ENCODE measurements at places on chromosomes 12 and 14.

GRCh38 chr12:106712768-106713167 lies 61.7 kb upstream of the RIC8B start:
- DNase-seq: no peak

DNA sequence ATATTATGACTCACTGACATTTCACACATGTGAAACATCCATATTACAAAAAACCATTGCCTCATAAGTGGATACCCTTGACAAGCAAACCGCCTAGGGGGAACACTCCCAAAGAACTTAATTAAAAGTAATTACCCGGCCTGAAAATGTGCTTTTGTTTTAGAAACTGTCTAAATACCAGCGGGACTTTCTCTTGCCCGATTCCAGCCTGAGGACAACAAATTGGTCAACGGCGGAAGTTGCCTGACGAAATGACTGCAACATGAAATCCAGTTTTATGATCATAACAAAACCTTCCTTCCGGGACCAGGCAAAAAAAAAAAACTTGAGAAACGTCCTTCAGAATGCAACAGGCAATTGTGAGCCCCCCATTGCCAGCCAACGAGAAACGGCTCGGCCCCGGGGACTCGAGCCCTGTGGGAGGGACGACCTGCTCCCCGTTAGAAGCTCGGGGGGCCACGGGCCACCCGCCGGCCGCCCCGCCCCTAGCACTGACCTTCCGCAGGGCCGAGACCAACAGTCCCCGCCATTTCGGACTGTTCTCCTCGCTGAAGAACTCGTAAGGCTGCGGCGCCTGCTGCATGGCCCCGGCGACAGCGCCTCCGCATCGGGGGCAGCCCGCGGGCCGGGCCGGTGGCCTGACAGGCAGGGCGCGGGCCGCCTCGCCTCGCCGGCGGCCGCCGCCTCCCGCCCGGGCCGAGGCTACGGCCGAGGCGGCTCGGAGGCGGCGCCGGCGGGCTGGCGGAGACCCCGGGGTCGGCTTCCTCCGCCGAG lies 490 bp downstream of the SOS2 start:
- DNase-seq: no peak

- no peak for DNase-seq
Measured at GRCh38 chr12:112236386-112236785, 111.0 kb downstream of the TRAFD1 start.

DNA sequence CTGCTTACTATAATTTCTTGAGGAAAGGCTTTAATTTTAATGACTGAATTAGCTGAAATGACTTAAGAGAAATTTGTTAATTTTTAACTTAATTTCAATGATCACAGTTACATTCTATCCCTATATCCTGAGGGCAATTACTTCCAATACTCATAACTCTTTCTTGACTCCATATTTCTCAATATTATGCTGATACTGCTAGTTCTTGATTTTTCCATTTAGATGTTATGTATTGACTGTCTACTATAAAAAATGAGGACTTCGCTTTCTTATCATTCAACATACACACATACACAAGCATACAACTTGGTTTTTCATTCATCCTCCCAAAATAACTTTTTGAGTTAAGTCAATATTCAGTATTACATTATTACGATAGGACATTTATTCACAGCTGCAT lies 176.2 kb downstream of the PHLDA1 start:
- DNase-seq: no peak

DNA sequence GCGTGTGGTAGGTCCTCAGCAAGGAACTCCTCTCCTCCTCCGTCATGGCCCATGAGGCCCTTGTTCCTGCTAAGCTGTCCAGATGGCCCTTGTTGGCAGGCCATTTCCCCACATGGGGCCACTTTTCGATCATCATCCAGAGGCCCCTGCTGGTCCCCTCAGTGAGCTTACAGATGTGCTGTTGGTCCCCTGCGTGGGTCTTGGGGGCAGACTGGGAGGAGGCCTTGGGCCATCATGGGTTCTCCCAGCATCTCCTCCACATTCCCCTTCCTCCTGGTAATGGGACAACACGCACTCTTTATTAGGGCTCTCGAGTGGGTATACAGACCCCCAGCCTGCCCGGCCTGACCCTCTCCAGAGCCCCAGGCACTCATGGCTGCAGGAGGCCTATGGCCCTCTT lies 114.7 kb downstream of the BEGAIN start:
- no peak for DNase-seq

- DNase-seq: no peak
Measured at GRCh38 chr14:60760209-60760608, 25.6 kb downstream of the MNAT1 start.

GRCh38 chr12:67765776-67766766 lies 117.5 kb downstream of the DYRK2 start:
- DNase-seq: no peak

- DNase-seq: no peak
Measured at GRCh38 chr14:77316872-77317301, 3.8 kb downstream of the POMT2 start.

DNA sequence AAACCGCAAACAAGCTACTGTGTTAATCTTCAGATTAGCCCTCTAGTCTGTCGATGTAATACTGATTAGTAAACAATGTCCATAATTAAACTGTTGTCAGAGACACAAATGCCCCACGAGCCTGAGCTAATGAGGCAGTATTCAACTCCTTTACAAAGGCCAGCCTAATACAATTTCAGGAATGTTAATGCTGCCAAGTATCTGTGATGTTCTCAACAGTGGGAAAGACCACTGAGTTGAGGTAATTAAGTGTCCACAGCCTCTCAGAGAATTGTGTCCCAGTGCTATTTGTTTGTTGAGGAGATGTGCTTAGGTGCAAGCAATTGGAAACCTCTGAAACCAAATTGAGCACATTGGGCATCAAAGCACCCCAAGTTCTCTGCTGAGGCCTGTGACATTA lies 139.4 kb upstream of the CDKN3 start:
- no peak for DNase-seq

- DNase-seq: no peak
Measured at GRCh38 chr12:88420457-88420856, 159.8 kb downstream of the KITLG start.

GRCh38 chr14:104891121-104891551 lies 26.1 kb downstream of the CEP170B start:
- no peak for DNase-seq

DNA sequence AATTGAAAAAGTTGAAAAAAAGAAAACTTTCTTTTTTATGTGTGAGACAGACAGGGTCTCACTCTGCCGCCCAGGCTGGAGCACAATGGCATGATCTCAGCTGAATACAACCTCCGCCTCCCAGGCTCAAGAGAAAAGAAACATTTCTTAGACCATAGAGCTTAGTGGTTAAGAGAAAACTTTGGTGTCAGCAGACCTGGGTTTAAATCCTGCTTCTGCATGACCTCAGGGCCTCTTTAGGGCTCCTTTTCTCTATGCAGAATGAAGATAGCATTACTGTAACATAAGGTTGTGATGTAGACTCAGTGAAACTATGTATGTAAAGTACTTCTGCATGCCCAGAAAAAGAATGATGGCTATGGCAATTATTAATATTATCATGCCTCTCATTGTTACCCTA lies 104.7 kb upstream of the NUDT4 start:
- no peak for DNase-seq

- no peak for DNase-seq
Measured at GRCh38 chr14:82987502-82988124, 1454.0 kb upstream of the SEL1L start.

DNA sequence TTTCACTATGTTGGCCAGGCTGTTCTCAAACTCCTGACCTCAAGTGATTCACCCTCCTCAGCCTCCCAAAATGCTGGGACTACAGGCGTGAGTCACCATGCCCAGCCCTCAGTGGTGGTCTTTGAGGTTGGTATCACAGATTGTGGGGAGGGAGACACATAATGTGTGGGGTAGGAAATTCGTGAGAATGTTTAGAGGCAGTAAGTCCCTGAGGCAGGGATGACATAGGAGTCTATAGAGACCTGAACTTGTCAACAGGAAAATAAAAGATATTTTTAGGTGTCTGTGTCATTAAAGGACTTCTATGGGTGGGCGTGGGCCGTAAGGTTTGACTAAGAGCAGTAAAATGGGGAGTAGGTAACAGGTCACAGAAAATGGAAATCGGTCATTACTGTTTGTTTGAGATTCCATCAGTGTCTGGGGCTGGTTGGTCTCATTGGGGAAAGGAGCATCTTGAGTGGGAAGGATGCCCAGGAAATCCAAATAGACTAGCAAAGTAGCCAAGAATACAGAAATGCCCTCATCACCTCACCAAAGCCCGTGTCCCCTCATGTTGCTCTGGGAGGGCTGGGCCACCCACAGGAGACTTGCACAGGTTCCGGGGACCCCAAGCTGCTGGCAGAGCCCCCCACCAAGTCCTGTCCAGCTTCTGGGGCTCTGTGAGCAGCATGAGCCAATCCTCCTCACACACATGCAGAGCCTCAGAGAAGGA lies 63.6 kb upstream of the BCL2L14 start:
- DNase-seq: no peak

DNA sequence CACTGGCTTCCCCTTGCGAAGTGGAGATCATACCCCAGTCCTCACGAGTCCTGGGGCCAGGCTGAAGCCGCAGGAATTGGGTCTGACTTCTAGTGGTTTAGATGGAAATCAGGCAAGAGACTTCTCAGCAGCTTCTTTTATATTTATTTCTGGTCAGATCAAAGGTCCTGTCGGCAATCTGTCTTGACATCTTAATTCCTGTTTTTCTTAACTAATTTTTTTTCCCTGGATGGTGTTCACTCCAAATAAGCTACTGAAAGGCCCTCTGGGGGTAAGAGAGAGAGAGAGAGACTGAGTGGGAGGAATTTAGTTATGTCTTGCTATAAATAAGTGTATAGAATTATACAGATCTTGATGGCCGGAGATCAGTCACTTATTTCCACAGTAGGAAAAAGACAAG lies 698.7 kb upstream of the TBX3 start:
- DNase-seq: no peak

DNA sequence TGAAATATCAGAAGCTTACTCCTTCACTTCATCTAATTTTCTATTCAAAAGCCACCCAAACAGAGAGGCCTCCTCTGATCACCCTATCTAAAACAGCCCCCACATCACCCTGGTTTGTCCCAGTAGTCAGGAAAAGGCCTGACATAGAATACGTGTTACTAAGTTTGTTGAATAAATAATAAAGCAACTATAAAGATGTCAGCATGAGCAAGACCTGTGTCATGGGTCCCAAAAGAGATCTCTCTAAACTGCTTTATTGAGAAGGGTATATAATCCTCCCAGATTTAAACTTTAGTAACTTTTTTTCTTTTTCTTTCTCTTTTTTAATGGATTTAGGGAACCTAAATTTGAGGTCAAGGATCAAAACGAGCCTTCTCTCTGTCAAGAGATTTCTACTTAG lies 27.4 kb upstream of the C12orf50 start:
- no peak for DNase-seq

DNA sequence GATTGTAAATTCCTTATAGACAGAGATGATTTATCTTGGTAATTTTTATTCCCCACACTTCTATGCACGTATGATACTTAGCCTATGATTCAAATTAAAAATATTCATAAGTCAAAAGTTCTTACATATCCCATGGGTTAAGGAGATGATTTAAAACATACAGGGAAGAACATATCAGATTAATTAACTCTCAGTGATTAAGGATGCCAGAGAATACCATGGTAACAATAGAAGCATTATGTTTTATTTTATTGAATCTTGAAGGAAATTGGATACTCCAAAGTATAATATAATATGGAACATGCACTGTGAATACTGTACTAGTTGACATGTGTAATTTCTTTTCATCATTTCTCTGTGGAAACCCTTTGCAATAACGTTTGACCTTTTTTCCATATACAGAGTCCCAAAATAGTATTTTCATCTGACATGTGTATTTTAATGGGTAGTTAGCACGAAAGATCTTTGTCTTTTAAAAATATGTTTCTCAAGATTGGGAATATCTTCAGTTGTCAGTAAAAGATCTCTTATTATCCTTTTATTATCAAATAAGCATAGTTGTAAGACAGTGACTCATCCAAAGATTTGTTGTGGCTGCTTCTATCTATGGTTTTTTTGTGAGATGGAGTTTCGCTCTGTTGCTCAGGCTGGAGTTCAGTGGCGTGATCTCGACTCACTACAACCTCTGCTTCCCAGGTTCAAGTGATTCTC lies 166.7 kb downstream of the RAD51B start:
- DNase-seq: no peak

GRCh38 chr12:70334742-70335141 lies 31.3 kb upstream of the KCNMB4 start:
- no peak for DNase-seq

- DNase-seq: no peak
Measured at GRCh38 chr12:102326982-102327381, 129.3 kb upstream of the PMCH start.

GRCh38 chr14:41699486-41699885 lies 92.8 kb downstream of the LRFN5 start:
- no peak for DNase-seq

DNA sequence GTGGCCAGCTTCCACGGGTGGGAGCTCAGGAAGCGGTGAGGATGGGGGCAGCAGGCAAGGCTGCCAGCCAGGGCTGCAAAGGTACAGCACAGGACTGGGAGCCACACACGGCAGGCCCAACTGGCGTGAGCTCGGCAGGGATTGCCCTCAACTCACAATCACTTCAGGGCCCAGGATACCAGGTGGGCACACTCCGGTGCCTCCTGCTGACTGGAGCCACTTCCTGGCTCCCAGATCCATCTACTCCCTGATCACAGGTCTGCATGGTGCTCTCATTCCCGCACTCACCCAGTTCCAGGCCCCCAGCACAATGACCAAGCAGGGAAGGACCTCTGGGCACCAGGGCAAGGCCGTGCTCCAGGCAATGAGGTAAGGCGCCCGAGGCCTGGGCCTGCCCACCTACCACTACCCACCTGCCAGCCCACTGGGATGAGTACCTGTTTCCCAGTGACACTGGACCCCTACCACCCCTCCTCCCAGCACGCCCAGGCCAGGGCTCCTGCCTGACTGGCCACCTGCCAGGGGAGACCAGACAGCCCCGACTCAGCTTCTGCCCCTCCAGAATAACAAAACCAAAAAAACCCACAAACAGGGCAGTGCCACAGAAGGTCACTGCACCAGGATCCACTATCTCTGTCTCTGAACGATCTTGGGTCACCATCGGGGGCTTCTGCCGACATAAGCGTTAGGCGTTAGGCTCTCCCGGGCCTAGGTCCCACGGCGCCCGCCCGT lies 1.8 kb downstream of the JAG2 start:
- DNase-seq: no peak

DNA sequence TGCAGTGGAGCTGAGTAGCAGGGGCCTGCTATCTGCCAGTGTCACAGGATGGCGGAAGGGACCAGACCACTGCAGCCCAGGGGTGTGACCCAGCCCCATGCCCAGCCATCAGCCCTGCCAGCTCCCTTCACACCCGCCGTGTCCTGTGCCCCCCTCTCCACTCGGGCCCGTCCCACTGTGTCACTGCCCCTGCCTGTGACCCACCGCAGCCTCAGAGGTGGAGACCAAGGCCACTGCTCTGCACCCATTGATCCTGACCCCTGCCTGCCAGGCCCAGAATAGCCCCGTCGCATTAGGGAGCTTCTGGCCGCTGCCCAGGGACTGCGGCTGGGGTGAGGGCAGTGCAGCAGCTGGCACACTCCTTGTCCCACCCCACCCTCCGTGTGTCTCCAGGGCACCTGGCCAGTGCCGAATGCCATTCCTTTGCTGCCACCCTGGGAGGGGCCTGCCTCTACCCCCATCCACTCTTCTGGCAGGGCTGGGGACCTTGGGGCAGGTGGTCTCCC lies 2.1 kb upstream of the CRIP2 start:
- DNase-seq: no peak

Data from glomerular endothelial cell (primary cell).